Stimulated activated CD4-positive, alpha-beta T cell treated with anti-CD3 and anti-CD28 coated beads, TNF-alpha, amount 100 ng/mL, for 24 hours (primary cell): ENCODE measurements at places on chromosomes 5 and 9.

GRCh38 chr9:127049044-127049443 is 73.4 kb downstream of the ANGPTL2 start:
- peak; percentile 3 for DNase-seq

GRCh38 chr5:72855821-72856220 is 39.4 kb downstream of the TNPO1 start:
- DNase-seq: no peak

- DNase-seq: no peak
Observed at GRCh38 chr9:135945969-135946368, 15.2 kb downstream of the UBAC1 start.

GRCh38 chr5:1130218-1130946 is 18.5 kb upstream of the SLC12A7 start:
- DNase-seq: no peak

- DNase-seq: no peak
Observed at GRCh38 chr5:39255406-39255805, 36.0 kb upstream of the FYB1 start.

DNA sequence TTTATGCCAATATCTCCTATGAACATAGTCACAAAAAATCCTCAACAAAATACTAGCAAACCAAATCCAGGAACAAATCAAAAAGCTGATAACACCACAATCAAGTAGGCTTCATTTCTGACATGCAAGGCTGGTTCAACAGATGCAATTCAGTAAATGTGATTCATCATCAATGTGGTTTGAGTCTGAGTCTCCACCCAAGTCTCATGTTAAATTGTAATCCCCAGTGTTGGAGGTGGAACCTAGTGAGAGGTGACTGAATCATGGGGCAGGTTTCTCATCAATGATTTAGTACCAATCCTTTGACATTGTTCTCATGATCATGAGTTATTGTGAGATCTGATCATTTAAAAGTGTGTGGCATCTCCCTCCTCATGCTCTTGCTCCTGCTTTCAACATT is 1072.7 kb downstream of the NR2F1-AS1 start:
- no peak for DNase-seq

DNA sequence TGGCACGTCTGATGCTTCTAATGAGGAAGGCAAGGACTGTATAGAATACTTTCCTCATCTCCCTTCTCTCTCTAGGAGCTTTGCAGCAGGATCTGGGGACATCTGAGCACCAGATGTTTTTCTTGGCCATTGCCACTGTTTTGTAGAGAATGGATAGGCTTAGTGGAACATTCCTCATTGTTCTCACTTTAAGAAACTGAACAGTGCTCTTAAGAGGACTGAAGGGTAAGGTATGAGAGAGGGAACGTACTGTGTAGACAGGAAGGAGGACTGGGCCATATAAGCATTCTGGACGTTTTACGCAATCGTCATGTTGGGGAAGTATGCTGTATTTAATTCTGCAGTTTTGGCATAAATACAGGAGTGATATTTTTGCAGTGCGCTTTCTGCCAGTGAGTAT is 70.6 kb downstream of the SMARCA2 start:
- DNase-seq: no peak

DNA sequence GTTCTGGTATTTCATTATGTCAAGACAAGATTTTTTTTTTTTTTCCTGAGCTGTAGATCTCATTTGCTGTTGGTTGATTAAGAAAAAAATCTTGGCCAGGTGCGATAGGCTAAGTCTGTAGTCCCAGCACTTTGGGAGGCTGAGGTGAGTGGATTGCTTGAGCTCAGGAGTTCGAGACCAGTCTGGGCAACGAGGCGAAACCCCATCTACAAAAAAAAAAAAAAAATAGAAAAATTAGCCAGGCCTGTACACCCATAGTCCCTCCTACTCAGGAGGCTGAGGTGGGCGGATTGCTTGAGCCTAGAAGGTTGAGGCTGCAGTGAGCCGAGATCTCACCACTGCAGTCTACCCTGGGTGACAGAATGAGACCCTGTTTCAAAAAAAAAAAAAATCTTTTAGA is 12.2 kb downstream of the CDC42SE2 start:
- no peak for DNase-seq

DNA sequence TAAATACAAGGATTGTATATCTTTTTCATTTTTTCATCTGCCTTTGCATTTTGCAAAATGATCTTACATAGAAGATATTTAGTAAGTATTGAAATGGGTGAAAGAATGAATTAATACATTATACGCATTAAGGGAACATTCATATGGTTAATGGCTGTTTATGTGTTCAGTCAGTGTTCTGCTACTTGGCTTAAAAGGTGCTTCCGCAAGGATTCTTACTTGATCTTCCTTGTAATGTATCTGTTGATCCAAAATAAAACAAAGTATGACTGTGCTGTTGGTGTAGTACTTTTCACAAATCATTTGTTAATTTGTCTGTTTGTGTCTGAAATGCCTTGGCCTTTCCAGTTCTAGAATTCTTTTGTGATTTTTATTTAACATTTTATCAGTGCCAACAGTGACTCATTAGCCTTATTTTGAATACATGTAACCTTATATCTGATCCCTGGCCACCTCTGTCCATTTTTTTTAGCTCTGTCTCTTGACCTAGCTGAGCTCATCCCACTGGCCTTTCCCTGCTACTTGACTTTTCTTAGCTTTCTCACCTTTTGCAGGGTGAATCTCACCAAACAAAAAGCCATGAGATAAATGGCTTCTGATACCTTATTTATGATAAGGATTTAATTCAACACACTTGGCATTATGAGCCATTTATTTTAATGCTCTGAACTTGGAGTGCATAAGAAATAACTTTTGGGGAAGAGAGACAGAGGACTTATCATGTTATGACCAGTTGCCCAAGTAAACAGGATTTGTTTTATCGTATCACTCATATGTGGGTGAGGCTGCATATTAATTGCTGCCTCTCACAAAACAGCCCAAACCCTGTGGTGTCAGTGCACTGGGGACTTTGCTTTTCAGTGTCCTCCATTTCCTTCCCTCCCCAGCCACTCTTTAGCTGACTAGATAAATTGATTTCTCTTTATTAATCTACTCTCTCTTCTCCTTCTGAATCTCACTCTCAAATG is 340.3 kb downstream of the KDM4C start:
- no peak for DNase-seq

GRCh38 chr5:4420681-4421080 is 719.4 kb upstream of the ADAMTS16 start:
- DNase-seq: no peak

GRCh38 chr9:19162026-19162366 is 34.7 kb upstream of the PLIN2 start:
- DNase-seq: no peak

GRCh38 chr5:131524431-131524830 is 110.6 kb downstream of the RAPGEF6 start:
- no peak for DNase-seq

GRCh38 chr5:50953290-50953689 is 286.9 kb downstream of the PARP8 start:
- no peak for DNase-seq

GRCh38 chr5:38795986-38796741 is 49.6 kb upstream of the OSMR start:
- DNase-seq: no peak

DNA sequence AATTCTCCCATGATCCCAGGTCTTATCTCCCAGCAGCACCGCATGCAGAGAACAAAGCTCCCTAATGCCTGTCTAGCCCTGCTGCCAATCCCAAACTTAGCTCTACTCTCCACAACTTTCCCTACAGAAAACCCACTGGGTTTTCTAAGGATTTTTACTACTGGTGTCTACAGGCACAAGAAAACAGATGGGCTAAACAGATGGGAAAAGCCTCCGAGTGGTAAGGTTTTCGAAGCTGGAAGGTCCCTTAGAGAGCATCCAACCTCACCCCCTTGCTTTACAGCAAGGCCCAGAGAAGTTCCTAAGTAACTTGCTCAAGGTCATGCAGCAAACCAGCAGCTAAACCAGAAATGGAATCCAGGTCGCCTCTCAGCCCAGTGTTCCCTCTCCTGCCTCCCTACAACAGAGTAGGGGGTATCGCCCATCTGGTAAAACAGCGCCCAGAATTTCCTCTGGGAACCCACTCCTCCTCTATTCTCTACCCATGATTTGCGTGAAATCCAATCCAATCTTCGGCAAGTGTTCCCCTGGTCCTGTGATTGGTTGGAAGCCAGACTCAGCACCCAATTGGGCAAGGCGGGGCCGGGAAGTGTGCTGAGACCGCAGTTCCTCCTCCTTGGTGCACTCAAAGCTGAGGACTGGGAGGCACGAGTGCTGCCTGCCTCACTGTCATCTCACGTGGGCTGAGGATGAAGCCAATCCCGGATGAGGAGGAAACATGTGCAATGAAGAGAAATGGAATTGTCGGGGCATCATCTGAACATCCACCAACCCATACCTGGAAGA is 20.8 kb downstream of the CPLX2 start:
- DNase-seq: no peak

GRCh38 chr9:92508018-92508820 is 25.9 kb upstream of the ASPN start:
- DNase-seq: no peak

DNA sequence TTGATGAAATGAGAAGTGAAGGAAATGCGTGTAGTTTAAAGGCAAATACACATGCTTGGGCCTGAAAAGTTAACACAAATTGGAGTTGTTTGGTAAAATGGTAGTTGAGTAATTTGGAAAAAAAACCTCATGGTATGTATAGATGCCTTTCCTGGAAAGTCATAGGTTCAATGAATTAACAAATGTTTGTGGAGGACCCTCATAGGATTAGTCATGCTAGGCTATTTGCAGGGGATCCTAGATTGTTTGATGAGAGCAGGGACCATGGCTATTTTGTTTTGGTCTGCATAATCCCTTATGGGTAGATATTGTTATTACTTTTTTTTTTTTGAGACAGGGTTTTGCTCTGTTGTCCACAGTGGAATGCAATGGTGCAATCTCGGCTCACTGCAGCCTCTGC is 93.5 kb upstream of the NR3C1 start:
- no peak for DNase-seq

GRCh38 chr9:110410961-110411360 is 73.3 kb upstream of the TXNDC8 start:
- no peak for DNase-seq
